ENCODE measurements at places on chromosomes 6 and 20. TPM values are rescaled to one million over a fixed set of nuclear protein-coding genes. Genes with fewer than 3 reads are reported as not detected.

ACTL10 gene
- not detected for total RNA-seq

MUCL3 gene
- not detected for total RNA-seq

HAO1 gene
- total RNA-seq, result not detected

DNA sequence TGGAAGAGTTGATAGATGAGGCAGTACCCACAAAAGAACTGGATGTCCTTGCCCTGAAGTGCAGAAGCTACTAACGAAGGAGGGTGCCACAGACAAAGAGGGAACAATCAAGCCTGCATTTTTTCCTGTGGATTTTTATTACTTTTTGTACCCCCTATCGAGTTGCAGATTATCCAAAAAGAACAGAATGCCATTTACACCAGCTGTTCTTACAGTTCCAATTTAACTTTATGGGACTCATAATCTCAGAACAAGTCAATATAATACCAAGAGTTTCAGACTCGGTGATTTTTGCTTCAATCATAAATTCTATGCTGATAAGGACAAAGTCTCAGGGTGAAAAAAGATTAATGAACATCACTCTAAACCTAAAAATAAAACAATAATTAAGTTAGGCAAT is 4.0 kb upstream of the CNKSR3 start:
- no peak for DNase-seq

GRCh38 chr6:39425346-39426072 is 103.0 kb upstream of the KCNK16 start:
- DNase-seq, result no peak

DNA sequence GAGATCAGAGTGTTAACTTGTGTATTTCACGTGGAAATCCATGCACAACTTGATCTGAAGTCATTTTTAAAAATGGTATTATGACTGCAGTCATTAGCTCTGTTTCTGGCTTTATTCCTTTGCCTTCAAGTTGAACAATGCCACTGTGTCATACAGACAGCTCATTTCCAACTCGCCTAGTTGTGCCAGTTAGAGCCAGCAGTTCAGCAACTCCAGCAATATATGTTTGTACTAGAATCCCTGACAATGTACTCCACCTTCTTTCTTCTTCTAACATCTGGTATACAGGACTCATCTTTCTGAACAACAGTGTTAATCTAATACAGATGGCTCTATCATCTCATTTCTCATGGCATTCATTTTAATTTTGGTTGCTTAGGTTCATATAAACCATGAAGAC is 418.3 kb upstream of the POU3F2 start:
- no peak for DNase-seq

DNA sequence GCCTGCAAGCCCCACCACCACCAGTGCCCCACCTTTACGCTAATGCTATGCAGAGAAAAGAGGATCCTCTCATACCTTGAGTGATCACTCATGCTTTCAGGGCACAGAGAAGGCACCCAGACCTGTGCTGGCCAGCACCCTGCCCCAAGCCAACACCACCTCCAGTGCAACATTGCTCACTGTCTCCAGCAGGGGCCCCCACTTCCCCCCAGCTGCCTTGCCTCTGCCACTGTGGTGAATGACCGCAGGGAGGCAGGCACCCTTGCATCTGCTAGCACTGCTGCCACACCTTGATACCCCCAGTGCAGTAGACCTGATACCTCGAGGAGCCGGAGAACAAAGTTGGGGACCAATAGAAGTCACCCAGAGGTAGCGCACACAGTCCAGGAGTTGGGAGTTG is 139.2 kb upstream of the PLN start:
- DNase-seq, result no peak

- no peak for DNase-seq
These were observed 90.6 kb upstream of the MAP3K7 start for GRCh38 chr6:90677440-90677839.

DNA sequence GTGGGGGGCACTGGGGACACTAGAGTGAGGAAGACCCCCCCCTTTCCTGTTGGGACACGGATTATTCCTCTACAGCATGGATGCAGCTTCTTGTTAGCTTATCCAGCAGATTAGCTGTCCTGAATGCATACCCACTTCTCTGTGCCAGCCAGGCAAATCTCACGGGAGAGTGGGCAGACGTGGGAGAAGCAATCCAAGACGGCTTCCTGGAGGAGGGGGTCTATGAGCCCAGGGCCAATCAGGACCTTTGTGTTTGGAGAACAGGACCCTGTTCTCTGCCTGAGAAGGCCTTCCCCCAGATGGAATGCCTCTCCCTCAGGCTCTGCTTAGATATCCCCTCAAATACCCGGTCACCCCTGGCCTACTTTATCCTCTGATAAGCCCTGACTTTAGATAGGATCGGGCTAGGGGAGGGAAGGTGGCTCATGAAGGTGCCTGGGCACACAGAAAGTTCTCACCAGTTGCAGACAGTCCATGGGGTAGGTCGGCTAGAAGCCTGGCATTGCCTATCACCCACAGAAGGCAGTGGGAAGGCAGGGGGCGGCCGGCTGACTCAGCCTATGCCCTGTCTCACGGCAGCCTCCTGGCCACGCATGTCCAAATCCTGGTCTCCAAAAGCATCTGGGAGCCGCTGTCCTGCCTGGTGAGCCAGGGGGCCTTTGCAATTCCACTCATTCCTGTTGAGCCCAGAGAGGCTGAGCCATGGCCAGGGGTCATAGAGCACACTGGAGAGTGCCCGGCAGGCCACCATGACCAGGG is 34.7 kb downstream of the SUN5 start:
- DNase-seq, result no peak

DNA sequence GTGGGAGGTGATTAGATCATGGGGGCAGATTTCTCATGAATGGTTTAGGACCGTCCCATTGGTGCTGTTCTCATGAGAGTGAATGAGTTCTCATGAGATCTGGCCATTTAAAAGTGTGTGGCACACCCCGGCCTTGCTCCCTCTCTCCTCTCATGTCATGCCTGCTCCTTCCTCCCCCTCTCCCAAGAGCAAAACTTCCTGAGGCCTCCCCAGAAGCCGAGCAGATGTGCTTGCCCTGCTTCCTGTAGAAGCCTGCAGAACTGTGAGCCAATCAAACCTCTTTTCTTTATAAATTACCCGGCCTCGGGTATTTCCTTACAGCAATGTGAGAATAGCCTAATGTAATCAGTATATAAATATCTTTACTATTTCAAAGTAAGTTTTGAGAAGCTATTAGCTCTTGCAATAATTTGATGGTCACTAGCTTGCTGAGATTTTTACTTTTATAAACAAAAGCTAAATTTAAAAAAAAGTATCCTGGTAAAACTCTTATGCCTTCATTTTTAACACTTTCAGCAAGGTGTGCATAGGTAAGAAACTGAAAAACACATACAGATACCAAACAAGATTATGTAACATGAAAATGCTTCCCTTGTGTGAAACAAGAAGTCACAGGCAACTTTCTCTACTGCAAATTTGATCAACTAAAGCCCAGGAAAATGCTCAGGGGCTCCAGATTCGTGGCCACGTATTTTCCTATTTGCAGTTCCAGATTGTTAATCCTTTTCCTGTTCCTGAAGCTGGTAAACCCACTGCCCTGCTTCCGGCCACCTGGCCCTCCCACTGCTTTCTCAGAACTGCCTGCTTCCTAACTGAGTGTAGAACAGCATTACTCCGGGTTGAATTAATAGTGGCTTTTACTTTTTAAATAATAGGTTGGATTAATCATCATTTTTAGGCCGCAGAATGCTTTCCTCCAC is 395.1 kb upstream of the CNR1 start:
- DNase-seq, result no peak

All from heart right ventricle (tissue), 16 donors.